Left renal cortex interstitium (tissue), 4 donors: ENCODE measurements at places on chromosomes 7 and 10. TPM values are rescaled to one million over a fixed set of nuclear protein-coding genes. Genes with fewer than 3 reads are reported as not detected.

UPK3B gene
- 4.2 TPM for polyA plus RNA-seq

OLAH gene
- 1.0 TPM for polyA plus RNA-seq

ALOX5 gene
- 5.8 TPM for polyA plus RNA-seq

EMX2 gene
- polyA plus RNA-seq: 152 TPM

DNA sequence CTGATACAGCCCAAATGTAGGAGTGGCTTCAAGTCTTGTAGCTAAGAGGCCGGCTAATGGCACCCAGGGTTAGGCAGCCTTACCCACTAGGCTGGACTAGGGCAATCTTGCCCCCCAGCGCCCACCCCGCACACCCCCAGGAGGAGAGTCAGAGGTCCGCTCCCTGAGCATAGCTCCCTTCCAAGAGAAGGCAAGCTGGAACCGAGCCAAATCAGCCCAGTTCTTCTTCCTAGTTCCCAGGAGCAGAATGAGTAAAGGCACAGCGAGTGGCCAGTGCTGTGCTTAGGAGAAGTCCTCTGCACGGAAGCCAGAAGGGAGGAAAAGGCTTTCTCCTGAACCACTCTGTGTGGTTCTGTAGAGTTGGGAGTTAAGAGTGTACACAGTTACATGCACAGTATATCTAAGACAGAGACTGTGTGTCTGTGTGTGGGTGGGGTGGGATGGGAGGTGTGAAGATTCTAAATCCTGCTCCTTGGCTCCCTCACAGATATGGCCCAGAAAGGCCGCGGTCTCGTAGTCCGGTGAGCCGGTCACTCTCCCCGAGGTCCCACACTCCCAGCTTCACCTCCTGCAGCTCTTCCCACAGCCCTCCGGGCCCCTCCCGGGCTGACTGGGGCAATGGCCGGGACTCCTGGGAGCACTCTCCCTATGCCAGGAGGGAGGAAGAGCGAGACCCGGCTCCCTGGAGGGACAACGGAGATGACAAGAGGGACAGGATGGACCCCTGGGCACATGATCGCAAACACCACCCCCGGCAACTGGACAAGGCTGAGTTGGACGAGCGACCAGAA is 59.7 kb upstream of the PDCD4 start:
- no peak for DNase-seq

- no peak for DNase-seq
Observed at GRCh38 chr10:13003004-13003403, 1.5 kb upstream of the CCDC3 start.

- no peak for DNase-seq
Observed at GRCh38 chr7:151060416-151061212, 1.2 kb downstream of the SLC4A2 start.

DNA sequence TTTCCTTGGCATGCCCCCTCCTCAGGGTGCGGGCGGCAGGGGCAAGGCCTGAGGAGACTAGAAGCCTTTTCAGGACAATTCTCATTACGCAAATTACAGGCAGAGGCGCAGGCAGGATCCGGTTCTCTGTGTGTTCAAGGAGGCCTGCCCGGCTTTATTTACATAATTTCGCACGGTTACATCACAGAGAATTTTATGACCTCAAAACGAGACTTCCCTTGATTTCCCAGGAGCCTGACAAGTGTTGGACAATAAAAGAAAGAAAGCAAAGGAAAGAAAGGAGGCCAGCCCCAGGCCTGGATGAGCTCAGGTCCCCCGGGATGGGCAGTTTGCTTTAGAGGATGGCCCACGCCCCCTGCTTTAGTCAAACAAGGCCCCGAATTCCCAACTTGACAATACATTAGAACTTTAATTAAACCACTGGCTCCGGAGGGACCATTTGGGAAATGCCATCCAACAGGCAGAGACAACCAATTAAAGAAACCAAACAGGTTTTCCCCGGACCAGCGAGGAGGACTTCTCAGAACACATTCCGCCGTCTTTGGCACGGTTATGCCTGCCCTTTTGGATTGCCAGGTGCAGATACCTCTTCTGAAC is 2.9 kb downstream of the MNX1 start:
- no peak for DNase-seq
